ENCODE measurements at places on chromosomes 5 and 9. TPM values are rescaled to one million over a fixed set of nuclear protein-coding genes. Genes with fewer than 3 reads are reported as not detected.
A peak's percentile ranks its signal among the peaks of the same experiment; 100 is the strongest.

Gene SPATA24
- not detected for total RNA-seq

Gene BTNL9
- total RNA-seq: 41.5 TPM

Gene FOXD4
- total RNA-seq: not detected

Gene PFN3
- not detected for total RNA-seq

Gene GZMA
- not detected for total RNA-seq

Gene PCSK5
- 12.2 TPM for total RNA-seq

Gene LCN15
- not detected for total RNA-seq

Gene LHX6
- total RNA-seq: 2.9 TPM

Gene TEK
- 4.9 TPM for total RNA-seq

Gene DIMT1
- 21.8 TPM for total RNA-seq

Gene CNTNAP3
- 2.1 TPM for total RNA-seq

Gene MELK
- total RNA-seq: not detected

Gene CDH12
- not detected for total RNA-seq

Gene UGT3A2
- total RNA-seq: not detected

GRCh38 chr5:56910210-56910965 lies 992 bp downstream of the SETD9 start:
- peak; percentile 49 for DNase-seq

GRCh38 chr5:128154943-128155342 lies 71.4 kb downstream of the SLC12A2 start:
- DNase-seq: no peak

DNA sequence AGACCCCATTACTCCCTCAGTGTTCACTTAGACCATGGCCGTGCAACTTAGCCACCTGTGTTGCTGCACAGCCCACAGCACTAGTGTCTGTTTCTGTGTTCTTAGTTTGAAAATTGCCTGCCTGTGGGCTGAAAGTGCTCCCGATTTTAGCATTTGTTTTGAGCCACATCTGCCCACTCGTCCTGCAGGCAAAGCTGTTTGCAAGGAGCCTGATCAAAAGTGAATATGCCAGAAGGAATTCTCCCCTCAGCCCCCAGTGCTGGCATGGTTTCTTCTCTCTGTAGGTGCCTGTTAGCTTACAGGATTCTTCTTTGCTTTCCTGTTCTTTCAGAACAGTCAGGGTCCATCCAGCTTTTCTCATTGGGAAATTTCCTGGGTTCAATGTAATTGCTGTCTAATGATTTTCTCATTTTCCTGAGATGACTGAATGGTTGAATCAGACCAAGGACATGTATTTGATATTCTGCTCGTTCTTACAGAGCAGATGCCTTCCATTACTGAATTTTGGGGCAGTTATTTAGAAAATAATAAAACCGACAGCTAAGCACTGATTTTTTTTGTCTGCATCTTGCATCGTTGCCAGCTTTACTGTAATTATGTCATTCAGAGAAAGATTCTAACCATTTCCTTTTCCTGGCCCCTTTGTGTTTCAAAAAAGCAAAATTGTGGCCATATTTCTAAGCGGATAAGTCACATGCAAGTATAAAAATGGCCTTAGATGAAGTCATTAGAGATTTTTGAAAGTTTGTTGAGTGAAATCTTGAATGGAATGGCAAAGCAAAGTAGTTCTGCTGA lies 111.1 kb upstream of the CKMT2 start:
- DNase-seq: no peak

DNA sequence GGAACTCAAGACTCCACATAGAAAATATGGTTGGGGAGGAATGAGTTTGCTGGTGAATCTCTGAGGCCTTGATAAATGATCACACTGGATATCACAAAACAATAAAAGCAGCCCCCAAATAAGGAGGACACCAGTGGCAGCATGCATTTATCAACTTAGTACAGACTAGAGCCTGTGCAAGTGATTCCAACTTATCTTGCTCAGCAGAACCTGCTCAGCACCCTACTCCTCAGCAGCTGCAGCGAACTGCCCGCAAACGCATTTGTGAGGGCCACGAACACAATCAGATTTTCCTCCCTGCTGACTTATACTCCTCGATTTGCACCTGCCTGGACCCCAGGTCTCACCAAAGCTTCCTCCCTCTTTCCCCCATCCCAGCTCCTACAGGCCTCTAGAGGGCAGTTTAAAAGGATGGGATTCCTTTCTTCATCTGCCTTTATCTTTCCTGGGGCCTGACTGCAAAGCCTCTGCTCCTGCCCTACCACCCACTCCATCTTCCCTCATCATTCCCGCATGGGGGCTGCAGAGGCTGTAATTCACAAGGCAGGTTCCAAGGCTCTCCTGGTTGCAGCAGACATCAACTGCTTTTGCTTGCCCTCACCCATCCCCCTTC lies 41.2 kb downstream of the ANKS6 start:
- no peak for DNase-seq

GRCh38 chr9:113583511-113584427 lies 120.2 kb downstream of the RGS3 start:
- DNase-seq: no peak

- no peak for DNase-seq
Measured at GRCh38 chr5:158224253-158224652, 365.3 kb upstream of the CLINT1 start.

GRCh38 chr9:138112090-138112748 lies 234.6 kb downstream of the CACNA1B start:
- DNase-seq: no peak

GRCh38 chr5:110651507-110651906 lies 75.0 kb downstream of the TMEM232 start:
- DNase-seq: no peak

GRCh38 chr9:87160148-87161102 lies 213.1 kb upstream of the GAS1 start:
- DNase-seq: no peak

DNA sequence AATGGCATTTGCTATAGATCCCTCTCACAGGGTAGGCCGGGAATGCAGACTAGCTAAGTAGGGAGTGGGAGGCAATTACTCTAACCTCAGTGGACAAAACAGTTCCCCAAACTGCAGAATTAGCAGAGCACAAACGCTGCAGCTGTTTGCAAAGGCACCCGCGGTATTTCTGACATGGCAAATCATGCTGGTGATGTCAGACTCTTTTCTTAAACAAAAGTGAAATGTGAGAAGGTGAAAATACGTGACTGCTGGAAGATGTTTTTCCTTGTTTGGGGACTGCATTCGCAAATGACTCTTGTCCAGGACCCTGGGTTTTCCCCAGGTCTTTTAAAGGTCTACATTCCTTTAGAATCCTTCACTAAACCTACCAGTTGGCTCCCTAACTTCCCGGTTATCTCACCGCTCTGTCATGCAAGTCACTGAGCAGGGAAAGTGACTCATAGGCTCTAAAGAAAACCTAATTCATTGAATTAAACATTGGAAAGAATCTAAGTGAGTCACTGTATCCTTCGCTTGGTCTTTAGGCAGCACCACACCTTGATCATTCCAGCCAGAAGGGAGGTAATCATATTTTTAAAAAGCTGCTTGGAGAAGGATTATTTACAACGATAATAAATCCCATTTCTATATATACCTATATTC lies 91.5 kb upstream of the DNAH5 start:
- DNase-seq: peak; percentile 46

- no peak for DNase-seq
Measured at GRCh38 chr9:13020146-13021040, 245.6 kb downstream of the LURAP1L start.

GRCh38 chr9:18800579-18800978 lies 232.4 kb downstream of the SAXO1 start:
- no peak for DNase-seq

DNA sequence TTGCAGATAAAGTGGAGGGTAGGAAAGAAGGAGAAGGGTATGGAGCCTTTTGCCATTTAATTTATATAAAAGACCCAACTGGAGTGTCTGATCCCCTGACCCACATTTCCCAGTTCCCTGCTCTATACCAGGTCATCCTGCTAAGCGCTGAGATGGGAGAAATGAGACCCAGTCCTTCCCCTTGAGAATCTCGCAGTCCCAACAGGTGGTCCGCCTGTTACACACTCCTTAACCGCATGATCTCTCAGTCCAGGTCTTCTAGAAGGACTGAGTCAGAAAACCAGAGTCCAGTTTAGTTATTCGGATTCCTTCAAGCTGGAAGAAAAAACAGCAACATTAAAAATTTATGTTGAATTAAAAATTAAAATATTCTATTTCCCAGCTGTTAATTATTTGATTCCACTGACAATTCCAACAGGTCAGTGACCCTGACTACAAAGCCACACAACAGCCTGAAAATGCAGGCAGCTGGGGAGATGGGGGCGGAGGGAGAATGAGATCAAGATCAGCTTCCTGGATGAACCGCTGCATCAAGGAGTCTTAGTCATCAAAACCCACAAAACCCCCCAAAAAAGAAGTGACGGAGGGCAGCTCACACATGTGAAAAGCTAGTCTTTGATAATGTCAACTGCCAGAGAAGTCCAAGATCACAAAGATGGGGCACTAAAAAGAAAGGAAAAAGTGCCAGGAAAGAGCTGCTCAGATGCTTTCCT lies 44.0 kb downstream of the GGTA1 start:
- DNase-seq: no peak

GRCh38 chr9:92931606-92932005 lies 15.7 kb upstream of the FGD3 start:
- DNase-seq: no peak

DNA sequence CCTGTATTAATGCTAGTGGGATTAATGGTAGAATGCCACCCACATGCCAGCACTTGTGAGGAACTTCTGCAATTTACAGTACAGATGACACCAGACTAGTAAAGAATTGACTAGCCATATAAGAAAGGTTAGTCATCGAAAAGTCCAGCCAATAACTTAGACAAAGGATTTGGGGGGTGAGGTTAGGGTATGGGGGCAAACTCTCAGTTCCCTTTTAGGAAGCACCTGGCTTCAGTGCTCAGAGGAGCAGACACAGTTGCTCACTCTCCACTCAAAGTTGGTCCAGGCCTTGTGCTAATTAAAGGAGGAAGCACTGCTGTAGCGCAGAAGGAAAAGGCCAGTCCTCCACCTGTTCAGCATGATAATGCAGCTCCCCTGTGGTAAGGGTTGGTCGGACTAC lies 25.2 kb downstream of the TGFBR1 start:
- DNase-seq: no peak

DNA sequence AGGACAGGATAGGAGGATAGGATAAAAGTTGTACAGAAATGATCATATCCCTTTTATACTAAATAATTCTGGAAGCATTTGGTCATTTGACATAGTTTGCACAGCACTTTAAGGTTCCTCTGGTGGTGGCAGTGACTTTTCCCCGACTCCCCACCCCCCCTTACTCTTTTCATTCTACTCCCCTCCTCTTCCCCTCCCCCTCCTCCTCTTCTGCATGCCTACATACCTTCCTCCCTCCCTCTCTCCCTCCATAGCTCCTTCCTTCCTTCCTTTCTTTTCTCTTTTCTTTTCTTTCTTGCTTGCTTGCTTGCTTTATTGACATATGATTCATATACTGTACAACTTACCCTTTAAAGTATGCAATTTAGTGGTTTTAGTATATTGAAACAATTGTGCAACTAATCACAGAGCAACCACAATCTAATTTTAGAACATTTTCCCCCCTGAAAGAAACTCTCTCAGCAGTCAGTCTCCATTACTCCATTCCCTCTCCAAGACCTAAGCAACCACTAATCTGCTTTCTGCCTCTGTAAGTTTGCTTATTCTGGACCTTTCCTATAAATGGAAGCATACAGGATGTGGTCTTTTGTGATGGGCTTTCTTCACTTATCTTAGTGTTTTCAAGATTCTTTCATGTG lies 159.0 kb downstream of the HACD4 start:
- no peak for DNase-seq

DNA sequence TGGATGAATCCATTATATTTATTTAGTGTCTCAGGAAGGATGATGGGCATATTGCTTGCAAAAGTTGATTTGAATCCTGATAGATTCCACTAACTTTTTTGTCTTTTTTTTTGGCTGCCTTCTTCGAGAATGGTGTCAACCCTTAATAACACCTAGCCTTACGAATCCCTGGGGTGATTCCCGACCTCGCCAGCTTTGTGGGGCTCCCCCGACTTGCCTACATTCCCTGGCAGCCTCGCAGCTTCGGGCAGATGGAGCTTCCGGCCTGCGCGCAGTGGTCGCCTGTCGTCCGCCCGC lies 366 bp upstream of the DOCK8 start:
- no peak for DNase-seq

DNA sequence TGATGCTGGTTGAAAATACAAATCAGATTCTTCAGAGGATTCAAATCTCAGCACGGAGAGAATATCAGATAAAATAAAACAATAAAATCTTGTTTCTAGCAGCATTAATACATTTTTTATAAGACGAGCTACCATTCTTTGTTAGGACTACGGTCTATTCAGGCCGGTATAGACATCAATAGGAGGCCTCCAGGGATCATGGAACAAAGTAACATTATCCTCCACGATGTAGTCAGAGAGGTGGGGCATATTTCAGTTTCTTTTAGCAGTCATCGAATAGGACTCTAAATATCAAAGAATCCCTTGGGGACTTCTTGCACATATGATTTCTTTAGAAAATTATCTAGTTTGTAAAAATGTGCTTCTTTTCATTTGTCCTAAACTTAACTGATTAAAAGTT lies 225.9 kb upstream of the HAPLN1 start:
- DNase-seq: no peak

- no peak for DNase-seq
Measured at GRCh38 chr5:91302958-91303357, 80.2 kb downstream of the ARRDC3 start.

DNA sequence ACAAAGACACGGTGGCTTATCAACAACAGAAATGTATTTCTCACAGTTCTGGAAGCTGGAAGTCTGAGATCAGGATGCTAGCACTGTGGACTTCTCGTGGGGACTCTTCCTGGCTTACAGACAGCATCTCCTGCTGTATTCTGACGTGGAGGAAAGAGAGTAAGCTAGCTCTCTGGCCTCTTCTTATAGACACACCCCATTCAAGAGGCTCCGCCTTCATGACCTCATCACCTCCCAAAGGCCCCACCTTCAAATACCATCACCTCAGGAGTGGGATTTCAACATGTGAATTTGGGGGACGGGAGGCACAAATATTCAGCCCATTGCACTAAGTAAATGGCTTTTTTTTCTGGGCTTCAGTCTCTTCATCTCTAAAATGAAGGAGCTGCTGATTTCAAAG lies 27.6 kb downstream of the KCNMB1 start:
- DNase-seq: no peak

GRCh38 chr9:114386361-114386885 lies 1.4 kb downstream of the AKNA start:
- DNase-seq: no peak

DNA sequence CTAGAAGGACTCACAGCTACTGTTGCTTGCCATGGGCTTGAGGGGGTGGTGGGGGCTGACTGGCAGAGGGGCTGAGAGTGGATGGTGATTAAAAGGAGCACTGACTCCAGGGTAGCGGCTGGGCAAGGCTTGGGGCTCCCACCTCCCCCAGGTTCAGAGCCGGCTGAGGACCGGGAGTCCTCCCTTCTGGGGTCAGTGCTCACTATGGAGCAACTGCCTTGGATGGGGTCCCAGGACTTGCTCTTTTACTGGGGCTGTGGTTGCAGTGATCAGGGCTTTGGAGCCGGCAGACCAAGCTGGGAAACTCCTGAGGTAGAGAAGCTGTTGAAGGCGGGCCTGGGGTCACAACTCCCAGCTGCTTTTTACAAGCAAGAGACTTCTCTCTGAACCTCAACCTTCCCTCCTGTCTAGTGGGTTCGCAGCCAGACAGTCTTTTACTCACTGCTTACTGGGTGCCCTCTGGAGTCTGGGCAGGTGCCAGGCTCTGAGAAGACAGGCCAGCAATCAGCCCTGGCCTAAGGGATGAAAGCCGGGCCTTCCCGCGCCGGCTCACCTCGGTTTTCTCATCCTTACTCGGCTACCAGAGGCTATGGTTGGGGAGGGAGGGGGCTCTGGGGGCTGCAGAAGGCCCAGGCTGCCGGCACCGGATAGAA lies 795 bp upstream of the ASS1 start:
- DNase-seq: peak; percentile 34
